Activated naive CD4-positive, alpha-beta T cell treated with Interleukin-2 at 50 U/mL for 16 hours (primary cell): ENCODE measurements at places on chromosomes 2 and 18.

- no peak for DNase-seq
These were observed 214.8 kb downstream of the NEDD4L start for GRCh38 chr18:58258692-58259342.

GRCh38 chr2:19114754-19115231, 243.6 kb downstream of the OSR1 start:
- no peak for DNase-seq

- DNase-seq: no peak
These were observed 64.5 kb downstream of the TWIST2 start for GRCh38 chr2:238912228-238912915.

DNA sequence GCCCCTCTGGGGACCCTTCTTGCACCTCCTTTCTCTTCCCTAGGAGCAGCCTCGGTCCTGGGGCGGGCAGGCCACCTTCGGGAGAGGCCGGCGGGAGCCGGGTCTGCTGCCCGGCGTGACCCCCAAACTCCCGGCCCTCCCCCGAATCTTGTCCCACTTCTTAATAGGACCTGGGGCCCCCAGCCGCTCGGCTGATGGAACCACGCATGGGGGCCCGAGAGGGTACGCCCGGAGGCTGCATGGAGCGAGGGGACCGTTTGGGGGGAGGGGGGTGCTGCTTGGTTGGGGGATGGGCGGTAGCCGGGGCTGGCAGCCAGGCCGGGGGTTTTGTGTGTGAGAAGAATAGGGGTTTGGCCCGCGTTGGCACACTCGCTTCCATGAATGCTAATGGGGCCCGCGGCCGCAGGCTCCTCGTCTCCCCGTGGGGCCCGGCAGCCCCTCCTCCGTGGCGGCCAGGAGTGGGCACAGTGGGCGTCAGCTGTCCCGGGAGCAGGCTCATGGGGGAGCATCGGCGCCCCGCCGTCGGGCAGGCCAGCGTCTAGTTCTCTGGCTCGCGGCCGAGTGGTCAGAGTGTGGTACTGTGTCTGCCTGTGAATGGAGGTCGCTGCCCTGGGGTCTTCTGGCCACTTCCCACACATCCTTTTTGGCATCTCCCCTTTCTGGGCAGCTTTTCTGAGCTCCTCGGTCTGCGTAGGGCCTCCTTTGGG, 1.0 kb downstream of the GAREM2 start:
- DNase-seq: no peak

- no peak for DNase-seq
These were observed 27.1 kb upstream of the ZNF516 start for GRCh38 chr18:76522122-76522503.

- DNase-seq: no peak
These were observed 11.6 kb downstream of the CNGA3 start for GRCh38 chr2:98357849-98358248.

DNA sequence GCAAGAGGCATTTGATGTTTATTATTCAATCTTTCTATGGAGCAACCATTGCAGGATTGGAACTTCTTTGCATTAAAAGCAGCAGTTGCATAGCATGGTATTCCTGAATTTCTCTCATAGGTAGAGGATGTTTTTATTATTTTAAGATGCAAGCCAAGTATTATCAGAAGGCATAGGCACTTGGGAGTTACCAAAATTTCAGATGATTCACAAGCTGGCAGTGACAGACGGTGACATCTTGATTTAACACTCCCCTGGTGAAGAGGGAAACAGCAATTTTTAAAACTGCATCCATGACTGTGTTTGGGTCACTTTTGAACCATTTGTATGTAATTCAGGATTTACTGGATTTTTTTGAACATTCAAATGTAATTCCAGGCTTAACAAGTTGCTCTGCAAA, 654.3 kb downstream of the SLC4A3 start:
- DNase-seq: no peak

GRCh38 chr2:8251291-8251690, 430.6 kb upstream of the ID2 start:
- DNase-seq: no peak

- DNase-seq: no peak
These were observed 62.7 kb downstream of the TRAPPC12 start for GRCh38 chr2:3442185-3442584.

DNA sequence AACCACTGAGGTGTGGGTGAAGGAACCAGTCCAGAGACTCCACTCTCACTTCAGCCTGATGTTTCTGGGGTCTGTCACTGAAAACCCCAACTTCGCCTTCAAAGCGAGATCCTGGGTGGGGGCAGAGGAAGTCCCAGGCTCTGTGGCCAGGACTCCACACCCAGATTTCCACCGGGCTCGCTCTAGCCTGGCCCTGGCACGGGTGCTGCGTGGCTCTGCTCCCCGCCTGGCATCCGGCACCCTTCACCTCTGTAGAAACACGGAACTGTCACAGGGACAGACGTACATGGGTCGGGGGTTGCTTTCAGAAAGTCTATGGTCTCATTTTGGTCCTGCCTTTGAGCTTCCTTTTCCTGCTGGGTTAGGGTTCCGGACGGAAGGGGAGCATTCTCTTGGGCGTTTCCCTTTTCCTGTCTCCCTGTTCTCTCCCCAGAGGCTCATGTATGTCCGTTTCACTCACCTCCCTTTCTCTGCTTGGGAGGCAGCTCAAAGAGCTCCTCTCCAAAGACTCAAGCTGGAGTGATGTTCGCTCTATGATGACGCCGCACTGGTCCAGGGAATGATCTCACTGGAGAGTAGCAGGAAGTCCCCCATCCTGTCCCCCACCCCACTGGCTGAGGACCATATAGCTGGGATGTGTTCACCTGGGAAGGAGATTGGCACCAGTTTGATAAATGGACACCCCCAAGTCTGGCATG, 41.5 kb downstream of the ODC1 start:
- no peak for DNase-seq

DNA sequence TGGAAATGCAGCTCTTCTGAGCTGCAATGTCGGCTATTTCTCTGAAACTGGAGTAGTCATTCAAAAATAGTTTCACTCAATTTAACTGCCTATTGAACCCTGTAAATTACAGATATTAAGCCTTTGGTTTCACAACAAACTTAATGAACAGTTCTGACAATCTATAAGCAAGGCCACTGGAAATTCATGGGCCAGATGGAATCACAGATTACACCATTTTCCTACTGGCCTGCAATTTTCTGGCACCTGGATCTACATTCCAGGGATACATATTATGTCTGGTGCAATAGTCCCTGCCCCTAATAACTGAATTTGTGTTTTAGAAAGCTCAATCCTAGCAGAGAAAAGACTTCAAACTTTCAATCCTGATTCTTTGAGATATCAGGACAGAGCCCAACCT, 551.7 kb downstream of the RNF144A start:
- no peak for DNase-seq
